Breast epithelium (tissue), 4 donors: ENCODE measurements at places on chromosomes 13 and 19.

DNA sequence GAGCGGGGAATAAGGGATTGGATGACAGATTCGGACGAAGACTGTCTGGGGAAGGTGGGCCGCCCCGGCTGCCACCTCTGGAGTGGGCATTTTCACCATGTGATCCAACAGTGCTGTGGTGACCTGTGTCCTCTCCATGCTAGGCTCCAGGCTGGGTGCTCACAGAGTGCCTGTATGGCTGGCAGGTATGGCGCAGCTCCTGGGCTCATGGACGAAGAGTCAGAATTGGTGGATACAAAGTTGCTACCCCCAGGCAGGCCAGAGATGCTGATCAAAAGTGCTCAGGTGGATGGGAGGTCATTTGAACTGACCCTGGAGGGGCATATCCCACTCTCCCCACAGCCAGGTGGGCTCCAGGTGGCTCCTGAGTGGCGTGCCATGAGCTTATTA lies 111.3 kb upstream of the UQCRFS1 start:
- DNase-seq = no peak

DNA sequence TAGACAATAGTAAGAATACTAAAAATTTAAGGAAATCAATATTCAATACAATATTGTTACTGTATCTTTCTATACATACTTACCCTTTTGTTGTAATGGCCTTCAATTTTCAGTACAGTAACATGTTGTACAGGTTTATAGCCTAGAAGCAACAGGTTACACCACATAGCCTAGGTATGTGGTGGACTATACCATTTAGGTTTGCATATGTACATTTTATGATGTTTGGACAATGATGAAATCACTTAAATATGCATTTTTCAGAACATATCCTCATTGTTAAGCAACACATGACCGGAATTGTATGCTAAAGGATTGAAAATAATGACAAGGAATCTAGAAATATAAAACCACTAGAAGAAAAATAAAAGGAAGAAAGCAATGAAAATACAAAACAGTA lies 611.4 kb downstream of the DACH1 start:
- DNase-seq = no peak

GRCh38 chr13:109369353-109370052 lies 416.9 kb downstream of the IRS2 start:
- no peak for DNase-seq

GRCh38 chr13:103218253-103218652 lies 152.0 kb upstream of the SLC10A2 start:
- DNase-seq = no peak
